PC-3 (cell line): ENCODE measurements at places on chromosomes 16 and 17. TPM values are rescaled to one million over a fixed set of nuclear protein-coding genes. Genes with fewer than 3 reads are reported as not detected.

GRCh38 chr16:64282181-64282580 is 839.7 kb downstream of the CDH11 start:
- DNase-seq: no peak

Gene CES3
- 0.26 and 0.58 TPM in 2 replicates for total RNA-seq

- no peak for DNase-seq
These were observed 2.3 kb downstream of the SMARCE1 start for GRCh38 chr17:40645291-40645690.

DNA sequence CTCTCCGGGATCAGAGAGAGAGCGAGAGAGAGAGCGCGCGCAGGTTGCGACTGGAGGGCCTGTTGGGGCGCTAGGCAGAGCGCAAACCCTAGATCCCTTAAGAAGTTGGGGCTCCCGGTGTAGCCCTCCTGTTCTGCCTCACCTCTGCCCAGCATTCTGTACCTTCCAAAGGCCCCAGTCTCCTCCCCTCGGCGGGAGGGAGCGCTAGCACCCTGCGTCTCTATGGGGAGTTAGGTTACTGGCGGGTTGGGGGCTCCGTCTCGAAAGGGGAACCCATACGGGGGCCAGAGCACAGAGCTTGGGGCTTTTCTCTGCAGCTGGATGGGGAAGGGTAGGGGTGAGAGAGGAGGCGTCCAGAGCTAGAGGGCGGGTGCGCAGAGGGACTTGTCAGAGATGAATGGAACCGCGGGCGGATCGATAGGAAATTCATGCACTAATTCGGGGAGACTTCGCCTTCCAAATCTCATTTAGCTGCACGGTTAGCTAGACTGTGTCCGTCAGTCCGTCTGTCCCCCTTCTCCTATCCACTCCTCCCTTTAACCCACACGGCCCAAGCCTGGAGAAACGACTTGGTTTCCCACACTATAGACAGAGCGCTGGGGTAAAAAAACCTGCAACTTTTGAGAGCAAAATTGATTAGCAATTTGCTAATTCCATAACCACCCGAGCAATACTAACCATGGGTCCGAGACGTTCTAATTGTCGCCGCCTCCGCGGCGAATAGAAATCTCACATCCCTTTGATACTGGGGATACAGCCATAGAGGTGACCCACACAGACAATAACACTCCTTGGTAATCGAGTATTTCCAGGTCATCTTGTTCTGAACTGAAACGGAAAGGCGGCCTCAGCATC is 693 bp upstream of the HOXB4 start:
- DNase-seq: no peak

GRCh38 chr17:76704805-76705204 is 6.0 kb downstream of the MXRA7 start:
- no peak for DNase-seq
